Anterior cingulate cortex (tissue), 58 donors: ENCODE measurements at places on chromosomes 11 and 22.

- DNase-seq, result no peak
Measured at GRCh38 chr11:125147280-125147679, 17.3 kb upstream of the PKNOX2 start.

DNA sequence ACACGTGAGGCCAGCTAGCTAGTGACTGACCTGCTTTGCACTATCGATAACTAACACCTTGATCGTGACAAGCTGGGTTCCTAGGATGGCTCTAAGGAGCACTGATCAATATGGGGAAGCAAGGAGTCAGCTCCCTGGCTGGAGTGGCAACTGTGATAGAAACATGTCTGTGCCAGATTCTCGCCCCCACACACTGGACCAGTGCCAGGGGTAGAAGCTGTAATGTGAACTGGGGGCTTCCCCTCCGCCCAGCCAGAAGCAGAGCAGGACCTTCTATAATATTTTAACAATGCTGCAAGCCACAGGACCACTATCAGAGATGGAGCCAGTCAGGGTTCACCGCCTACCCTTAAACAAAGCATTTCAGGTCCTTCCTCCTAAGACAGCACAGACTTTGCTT lies 96.5 kb downstream of the DSCAML1 start:
- DNase-seq, result no peak

GRCh38 chr22:19903513-19903912 lies 38.1 kb upstream of the COMT start:
- DNase-seq, result no peak

DNA sequence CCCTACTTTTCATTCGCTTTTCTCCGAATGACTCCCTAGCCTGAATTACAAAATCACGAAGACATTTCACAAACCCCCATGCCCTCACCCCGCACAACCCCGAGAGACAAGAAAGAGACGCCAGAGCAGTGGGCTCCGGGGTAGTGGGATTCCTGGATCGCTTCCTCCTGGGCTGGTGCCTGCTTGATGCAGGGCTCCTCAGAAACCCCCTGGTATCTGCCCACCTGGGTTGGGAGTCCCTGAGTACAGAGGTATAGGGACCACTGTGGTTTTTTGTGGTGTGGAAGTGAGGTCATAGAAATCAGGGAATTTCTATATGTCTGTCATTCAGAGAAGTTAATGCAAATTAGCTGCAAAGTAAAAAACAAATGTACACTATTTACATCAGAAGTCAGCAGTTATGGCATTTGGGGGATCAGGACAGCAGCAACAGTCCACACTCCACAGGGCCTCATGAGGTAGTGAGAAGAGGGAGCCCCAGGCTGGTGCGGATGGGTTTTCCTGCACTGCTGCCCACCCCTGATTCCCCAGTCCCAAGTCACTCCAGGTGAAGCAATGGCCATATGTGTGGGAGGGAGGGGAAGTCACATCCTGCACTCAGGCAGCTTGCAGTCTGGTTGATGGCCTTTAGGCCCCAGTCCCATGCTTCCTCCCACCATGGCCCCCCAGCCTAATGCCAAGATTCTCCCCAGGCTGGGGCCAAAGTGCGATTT lies 39.6 kb downstream of the BUD13 start:
- no peak for DNase-seq

DNA sequence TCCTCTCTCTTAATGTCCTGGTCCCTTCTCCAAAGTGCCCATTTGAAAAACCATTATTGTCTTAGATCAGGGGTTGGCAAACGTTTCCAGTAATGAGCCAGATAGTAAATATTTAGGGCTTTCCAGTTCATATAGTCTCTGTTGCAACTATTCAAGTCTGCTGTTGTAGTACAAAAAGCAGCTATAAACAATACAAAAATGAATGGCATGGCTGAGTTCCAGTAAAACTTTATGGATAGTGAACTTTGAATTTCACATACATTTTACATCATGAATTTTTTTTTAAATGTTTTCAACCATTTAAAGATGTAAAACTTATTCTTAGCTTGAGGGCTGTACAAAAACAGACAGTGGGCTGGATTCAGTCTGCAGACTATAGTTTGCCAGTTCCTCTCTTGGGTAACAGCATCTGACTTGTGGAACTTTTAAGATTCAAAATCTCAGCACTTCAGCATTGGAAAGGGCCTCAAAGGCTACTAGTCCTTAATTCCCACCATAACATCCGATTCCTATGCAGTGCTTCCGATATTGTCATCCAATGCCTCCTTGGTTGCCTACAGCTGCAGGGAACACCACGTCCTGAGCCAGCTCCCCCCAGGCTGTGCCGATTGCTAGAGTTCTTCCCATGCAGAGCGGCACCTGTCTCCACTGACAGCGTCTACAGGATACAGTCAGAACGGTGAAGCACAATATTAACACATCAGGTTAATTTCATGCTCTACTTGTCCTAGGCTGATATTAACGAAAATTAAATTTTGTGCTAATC lies 65.6 kb upstream of the E2F8 start:
- no peak for DNase-seq

DNA sequence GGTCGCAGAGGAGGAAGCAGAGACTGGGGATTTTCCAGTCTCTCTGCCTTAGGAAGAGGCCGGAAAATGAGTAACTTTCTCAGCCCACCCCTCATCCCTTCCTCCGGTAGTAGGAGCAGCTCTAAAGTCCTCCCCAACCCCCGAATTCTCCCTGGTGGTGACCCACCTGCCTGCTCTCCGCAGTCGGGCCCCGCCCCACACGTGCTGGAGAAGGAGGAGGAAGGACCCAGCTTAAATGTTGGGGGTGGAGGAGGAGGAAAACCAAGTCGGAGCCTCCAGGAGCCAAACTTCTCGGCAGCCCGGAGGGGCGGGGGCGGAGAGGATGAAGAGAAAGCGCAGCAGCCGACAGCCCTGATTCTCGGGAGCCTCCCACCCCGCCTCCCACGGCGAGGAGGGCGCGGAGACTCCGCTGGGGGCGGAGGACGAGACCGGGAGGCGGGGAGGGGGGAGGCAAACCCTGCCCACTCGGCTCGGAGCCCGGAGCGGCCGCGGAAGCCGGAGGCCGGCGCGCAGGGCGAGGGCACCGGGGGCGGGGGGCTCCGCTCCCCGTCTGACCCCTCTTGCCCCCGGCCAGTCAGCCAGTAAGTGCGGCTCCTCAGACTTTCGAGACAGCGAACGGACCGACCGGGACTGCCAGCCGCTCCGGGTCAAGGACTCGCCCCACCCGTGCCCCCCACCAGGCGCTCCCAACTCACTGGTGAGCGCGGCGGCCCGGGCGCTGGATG lies at the start of gene TPBGL:
Gene TPBGL (plus strand): TSS at position 464 of the 725 bp plus-strand sequence. CDS start 276 bp downstream, outside the sequence.
- no peak for DNase-seq

GRCh38 chr11:33211153-33211552 lies 46.0 kb upstream of the HIPK3 start:
- no peak for DNase-seq

GRCh38 chr11:98979205-98979604 lies 41.5 kb upstream of the CNTN5 start:
- no peak for DNase-seq
